ENCODE measurements at places on chromosomes 5 and 9. TPM values are rescaled to one million over a fixed set of nuclear protein-coding genes. Genes with fewer than 3 reads are reported as not detected.

- no peak for DNase-seq
Observed at GRCh38 chr5:150118561-150119229, 32.3 kb upstream of the CSF1R start.

GRCh38 chr5:156201788-156202403 is 125.1 kb upstream of the SGCD start:
- no peak for DNase-seq

GRCh38 chr9:83981126-83981871 is 694 bp downstream of the RMI1 start:
- peak; percentile 14 for DNase-seq

DNA sequence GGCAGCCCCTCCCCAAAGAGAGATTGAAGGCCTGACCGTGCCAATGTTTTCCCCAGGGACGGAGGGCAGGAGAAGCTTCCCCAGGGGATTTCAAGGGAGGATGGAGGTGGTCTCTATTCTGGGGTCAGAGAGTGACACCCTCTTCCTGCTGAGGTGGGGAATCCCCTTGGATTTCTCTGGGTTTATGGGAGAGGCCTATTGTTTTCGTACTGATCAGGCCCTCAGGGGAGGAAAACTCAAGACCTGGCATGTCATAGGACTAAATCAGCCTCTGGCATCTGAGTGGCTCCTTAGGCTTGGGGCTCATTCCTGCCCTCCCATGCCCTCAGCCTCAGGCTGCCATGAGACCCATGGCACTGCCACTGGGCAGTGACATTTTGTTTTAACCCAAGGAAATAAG is 44.6 kb downstream of the IRF1 start:
- no peak for DNase-seq

- DNase-seq: no peak
Observed at GRCh38 chr9:2800394-2801179, 43.3 kb downstream of the PUM3 start.

DNA sequence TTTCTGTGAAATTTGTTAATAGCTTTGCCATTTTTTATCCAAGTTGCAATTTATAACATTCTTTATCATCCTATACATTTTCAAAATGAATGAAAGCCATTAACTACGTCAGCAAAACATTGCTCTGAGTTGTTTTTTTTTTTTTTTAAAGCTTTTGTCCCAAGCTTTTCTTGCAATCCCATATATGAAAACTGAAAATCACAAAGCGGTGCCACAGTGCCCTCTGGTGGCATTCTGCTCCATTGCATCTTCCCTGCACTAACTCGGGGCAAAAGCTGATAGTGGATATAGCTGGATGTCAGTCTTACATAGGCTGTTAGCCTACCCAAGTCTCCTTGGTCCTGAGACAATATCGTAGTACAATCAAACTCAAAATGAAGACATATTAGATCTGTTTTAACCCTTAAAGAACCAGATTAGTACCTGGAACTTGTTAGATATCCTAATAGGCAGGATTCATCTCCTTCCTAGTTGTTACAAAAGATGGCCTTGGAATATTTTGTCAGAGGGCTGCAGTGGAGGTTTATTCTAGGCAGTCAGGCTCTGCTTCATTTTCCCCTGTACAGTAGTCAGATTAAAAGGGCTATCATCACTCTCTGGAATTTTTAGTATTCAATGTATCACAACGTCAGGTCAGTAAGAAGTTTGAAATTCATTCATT is 669.9 kb downstream of the PTPRD start:
- DNase-seq: peak; percentile 84

SV2C gene
- total RNA-seq: 0.66 TPM

DNA sequence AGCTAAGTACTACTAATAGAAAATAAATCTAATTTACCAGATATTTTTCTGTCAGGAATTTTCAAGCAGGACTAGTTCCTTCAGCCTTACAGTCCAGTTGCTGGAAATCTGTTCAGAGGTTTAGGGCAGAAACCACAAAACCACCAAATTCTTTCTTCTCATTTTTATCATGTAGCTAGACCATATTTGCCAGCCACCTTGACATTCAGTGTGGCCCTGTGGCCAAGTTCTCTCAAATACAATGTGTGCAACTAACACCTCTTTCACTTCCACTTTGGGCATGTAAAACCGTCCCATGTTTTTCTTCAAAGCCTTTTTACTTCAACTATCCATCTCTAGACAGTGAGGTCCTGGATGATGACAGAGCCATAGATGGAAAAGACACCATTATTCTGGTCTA is 1133.2 kb upstream of the CDH18 start:
- no peak for DNase-seq

DNA sequence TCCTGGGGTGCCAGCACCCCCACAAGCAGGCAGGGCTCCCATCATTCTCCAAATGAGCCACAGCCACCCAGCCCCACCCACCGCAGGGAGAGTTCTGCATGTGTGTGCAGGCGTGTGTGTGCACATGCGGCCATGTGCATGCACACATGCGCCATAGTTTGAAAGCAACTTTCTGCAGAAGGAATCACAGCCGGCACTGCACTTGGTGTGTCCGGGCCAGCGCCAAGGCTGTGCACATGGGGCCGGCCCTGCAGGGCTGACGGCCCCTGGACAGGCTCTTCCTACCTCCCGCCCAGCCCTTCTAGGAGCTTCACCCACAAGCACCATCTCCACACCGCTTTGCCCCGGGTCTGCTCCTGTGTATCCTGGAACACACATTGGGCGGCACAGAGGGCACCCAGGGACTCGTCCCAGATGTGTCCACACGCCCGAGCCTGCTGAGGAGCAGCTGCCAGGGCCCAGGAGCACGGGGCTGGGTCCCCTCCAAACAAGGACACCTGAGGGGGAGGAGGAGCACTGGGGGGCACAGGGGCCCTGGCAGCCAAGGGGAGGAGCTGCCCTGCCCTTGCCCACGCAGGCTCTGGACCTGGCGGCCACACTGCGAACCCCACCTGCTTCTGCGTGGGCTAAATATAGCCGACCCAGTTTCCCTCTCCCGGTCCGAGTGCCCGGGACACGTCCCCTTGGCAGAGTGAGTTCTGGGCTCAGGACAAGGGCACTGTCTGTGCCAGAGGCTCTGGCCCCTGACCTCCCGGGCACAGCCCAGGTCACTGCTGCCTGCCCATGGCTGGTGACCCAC is 19.1 kb downstream of the TPPP start:
- no peak for DNase-seq

DNA sequence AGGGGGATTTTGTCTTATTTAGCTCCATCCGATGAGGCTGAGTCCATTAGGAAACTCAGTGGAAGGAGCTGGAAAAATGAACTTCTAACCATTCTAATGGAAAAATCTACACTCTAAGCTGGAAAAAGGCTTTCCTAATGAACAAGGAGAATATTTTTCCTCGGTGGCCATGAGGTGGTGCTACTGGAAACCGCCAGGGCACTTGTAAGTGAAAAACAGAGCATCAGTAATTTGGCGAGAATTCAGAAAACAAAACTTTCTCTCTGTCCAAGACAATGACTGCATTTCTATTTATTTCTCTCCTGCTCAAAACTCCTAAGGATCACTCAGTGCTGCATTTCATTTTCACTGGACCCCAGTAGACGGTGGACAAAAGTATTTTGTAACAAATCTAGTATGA is 237.6 kb downstream of the TENT4A start:
- DNase-seq: no peak

ACSL6 gene
- 1.7 TPM for total RNA-seq

CCNJL gene
- total RNA-seq: 29.7 TPM

DNA sequence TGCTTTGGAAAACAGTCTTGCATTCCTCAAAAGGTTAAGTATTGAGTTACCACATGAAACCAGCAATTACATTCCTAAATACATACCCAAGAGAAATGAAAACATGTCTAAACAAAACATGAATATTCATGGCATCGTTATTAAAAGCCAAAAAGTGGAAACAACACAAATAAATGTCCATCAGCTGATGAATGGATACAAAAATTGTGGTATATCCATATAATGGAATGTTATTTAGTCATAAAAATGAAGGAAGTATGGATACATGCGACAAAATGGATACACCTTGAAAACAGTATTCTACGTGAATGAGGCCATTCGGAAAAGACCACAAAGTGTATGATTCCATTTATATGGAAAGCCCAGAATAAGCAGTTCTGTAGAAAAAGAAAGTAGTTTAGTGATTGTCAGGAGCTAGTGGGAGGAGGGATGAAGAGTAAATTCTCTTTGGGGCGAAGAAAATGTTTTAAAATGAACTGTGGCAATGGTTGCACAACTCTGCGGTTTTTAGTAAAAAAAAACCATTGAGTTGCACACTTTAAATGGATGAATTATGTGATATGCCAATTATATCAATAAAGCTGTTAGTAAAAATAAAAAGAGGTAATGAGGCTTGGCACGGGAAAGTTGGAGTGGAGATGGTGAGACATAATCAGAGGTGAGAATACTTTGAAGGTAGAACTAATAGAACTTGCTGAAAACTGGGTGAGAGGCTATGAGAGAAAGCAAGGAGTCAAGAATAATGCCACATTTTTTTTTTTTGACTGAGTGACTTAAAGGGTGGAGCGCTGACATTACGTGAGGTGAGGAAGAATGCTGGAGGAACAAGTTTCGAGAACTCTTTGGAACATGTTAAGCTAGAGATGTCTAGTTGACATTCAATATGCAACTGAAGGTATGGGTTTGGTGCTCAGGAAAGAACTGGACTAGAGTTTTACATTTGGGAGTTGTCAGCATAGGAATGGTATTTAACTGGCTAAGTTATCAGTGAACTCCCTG is 194.9 kb upstream of the ZNF608 start:
- DNase-seq: no peak

- no peak for DNase-seq
Observed at GRCh38 chr5:174325431-174325830, 279.9 kb downstream of the NSG2 start.

DNA sequence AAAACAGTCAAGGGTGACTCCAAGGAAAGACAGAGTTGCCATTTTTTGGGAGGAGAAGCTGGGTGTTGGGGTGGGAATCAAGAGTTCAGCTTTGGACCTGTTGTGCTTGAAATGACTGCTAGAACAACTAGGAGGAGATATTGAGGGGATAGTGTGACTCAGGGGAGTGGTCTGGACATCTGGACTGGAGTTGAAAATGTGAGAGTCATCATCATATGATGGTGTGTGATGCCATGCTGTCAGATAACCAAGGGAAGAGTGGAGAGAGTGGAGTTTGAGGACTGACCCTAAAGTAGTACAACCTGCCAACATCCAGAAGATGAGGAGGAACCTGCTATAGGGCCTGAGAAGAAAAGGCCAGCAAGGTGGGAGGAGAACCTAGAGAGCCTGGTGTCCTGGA is 199.7 kb downstream of the ARHGEF28 start:
- DNase-seq: no peak

PLAC8L1 gene
- 1.8 TPM for total RNA-seq

DNA sequence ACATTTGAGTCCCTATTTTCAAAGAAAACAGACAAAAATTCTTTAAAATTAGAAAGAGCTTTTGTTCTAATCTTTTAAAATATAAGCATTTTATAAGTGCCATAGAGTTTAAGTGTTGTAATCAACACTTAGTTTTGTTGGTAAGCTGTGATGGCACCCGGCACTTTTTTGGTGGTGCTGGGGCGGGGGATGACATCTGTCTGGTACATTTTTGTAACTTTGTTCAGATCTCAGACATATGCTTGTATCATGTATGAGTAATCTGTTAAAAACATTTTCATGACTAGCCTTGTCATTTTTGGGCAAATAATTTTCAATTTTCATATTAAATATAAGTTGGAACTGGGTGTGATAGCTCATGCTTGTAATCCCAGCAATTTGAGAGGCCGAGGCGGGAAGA is 51.7 kb downstream of the UBAP1 start:
- no peak for DNase-seq

PCDHA6 gene
- 12.1 TPM for total RNA-seq

STK32A gene
- 0.61 TPM for total RNA-seq

Measured in neural crest cell (in vitro differentiated cells).